ENCODE measurements at places on chromosomes 2 and 18.

DNA sequence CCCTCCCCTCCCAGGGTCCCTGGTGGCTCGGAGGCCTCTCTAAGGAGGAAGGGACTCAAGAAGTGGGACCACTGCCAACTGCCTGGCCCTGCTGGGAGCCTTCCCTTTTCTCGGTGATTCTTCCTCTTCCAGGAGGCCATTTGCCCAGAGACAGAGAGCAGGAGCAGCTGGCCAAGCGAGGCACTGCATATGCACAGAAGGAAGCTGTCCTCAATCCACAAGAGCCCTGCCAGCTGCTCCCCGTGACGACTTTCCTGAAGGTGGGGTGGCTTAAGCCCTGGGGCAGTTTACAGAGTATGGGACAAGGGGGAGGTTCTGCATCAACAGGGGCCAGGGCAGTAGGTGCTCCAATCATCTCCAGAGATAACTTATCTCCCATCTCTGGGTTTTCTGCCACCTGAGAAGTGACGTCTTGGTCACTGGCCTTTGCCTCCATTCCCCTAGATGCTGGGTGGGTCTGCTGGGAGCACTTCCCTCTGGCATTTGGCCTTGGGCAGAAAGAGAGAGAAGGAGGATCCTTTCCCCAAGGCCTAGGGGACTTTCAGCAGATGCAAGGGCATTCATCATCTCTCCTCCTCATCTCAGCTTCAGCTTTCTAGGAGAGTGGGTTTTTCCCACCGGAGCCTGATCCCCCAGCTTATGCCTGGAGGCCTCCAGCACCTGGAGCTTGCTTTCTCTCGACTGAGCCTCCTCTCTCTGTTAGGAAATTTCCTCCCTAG lies 28.5 kb downstream of the CIB4 start:
- no peak for DNase-seq

- DNase-seq, result no peak
Measured at GRCh38 chr2:84807063-84807485, 73.8 kb downstream of the TRABD2A start.

GRCh38 chr2:128215897-128216642 lies 102.6 kb downstream of the HS6ST1 start:
- DNase-seq, result no peak

DNA sequence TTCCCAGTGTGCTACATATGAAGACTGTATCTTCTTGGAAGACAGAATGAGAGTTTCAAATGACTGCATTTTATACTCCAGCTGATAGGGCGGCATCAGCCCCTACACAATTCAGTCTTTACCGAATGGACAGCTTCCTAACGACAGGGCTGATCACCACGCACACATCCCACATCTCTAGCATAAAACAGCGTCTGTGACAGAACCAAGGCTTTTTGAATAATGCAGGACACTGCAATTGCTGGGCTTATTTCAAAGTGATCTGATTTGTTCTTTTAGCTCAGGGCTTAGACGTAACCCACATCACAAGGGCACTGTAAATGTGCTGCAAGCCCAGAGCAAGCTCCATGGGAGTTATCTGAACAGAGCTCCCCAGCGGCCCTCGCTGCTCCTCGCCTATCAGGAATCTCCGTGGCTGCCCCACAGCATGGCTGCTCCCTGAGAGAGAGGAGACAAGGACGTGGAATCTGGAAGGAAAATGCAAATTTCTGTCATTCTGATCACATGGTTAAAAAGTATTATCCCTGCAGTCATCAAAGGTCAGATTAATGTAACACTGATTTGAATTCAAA lies 158.5 kb upstream of the ALKAL2 start:
- DNase-seq, result no peak

- no peak for DNase-seq
Measured at GRCh38 chr18:79361766-79362522, 33.8 kb upstream of the NFATC1 start.

DNA sequence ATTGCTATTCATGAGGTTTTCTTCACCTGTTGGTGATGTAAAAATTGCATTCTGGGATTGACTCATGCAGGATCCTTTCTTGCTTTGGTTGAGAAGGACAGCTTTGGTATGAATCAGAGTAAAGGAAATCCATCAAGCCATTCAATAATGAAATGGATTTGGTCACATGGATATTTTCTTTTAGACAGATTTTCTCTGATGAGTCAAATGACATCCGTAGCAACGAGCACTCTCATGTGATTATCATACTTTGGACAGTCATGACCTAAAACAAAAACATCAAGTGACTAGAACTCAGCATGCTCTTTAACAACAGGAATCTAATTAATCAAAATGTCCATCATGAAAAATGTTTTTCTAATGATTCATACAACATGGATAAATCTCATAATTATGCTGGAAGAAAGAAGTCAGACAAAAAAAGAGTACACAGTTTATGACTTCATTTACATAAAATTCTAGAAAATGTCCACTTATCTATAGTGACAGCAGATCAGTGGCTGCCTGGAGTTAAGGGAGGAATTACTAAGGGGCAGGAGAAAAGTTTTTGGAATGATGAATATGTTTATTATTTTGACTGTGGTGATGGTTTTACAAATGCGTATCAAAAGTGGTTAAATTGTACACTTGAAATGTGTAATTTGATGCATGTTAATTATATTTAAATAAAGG lies 30.7 kb downstream of the TRAK2 start:
- no peak for DNase-seq

DNA sequence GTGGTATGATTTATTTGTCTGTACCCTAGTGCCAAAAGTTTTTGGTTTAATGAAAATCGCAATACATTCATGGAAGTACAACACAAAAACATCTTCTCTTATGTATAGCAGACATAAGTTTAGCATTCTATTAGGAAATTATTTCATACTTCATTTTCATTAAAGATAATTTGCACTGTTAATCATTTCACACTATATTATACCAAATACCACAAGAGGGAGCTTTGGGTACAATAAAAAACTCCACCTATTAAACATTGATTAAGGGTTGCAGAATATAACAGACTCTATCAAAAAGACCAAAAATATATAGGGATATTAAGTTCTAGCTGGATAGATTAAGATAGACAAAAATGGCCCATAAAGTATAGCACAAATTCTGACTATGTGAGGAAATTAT lies 79.0 kb downstream of the SLC66A3 start:
- DNase-seq, result no peak
